ENCODE measurements at places on chromosomes 1 and 21.

DNA sequence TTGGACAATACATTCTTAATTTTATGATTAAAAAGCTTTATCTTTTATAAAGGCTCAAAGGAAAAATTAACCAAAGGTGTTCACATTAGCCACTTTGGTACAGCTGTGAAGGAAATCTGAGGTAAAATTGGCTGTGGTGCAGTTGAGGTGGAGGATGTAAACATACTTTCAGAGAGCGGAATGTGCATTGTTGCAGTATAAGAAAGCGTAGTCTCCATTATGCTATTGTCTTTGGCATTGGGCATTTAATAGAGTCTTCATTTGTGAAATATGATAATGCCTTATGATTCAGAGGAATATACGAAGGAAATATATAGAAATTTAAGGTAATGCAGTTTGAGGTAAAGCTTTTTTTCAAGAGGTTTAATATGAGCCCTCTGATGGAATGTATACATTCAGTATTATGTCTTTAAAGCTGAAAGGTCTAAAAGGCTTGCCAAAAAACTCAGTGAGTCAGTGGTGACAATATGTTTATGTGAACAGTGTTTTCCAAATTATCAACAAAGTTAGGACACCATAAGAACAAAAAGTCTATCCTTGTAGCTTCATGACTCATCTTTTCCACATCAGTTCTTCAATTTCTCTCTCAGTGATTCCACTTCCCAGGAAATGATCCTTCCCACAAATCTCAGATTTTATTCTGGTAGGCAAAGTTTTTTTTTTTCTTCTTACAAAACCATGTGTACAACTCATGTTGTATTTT, 26.9 kb upstream of the DDR2 start:
- no peak for DNase-seq

GRCh38 chr1:5728663-5729355, 263.4 kb downstream of the NPHP4 start:
- no peak for DNase-seq

- no peak for DNase-seq
Observed at GRCh38 chr1:82492159-82492558, 691.4 kb downstream of the ADGRL2 start.

DNA sequence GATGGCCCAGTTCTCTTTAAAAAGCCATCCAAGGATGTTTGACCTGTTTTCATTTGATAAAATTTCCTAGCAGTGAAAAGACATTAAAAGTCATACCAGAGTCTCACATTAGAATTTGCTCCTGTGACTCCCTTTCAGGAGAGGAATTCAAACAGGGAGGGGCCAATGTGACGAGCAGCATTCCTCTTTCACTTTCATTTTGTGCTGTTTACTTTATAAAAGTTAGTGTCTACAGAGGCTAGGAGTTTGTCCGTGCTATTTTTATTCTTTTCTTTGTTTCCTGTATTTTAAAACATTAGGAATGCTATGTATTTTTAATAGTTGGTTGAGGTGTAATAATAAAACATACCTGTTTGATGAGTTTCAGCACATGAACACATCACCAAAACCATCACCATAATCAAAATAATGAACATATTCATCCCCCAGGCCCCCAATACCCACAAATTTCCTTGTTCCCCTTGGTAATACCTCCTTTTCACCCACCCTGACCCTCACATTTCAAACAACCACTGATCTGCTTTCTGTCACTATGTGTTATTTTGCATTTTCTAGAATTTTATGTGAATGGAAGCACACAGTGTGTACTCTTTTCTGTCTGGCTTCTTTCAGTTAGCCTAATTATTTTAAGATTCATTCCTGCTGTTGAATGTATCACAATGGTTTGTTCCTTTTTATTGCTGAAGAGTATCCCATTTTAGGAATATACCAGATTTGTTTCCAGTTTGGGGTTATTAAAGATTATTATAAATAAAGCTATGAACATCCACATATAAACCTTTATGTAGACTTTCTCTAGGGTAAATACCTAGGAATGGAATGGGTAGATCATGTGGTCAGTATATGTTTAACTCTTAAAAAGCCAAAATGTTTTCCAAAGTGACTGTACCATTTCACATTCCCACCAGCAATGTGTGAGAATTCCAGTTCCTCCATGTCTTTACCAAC, 129.5 kb downstream of the TENT5C start:
- peak; percentile 16 for DNase-seq

GRCh38 chr1:171313835-171314320, at the start of gene FMO4:
Gene FMO4, plus strand, starts transcription at chr1:171314183. Its CDS starts 5,643 bp downstream, at chr1:171319826.
- peak; percentile 92 for DNase-seq

DNA sequence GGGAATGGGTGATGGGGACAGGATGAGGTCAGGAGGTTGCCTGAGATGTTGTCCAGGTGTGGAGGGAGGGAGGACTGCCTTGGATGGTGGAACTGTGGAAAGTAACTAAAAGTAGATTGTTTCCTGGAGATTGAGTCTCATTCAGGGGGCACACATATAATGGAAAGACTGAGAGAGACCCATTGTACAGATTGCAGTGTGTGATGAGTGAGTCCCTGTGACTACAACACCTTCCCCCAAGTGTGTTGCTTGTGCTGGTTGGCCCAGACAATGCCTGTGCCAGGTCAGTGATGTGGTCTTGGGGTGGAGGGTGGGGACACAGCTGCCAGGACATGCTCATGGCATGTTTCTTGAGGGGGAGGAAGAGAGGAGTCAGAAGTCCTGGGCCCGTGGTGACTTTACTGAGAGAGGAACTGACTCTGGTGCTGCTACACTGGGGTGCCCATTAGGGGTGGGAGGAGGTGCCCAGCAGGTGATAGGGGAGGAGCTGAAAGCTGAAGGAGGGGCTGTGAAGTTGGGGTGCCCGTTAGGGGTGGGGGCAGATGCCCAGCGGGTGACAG, 5.2 kb downstream of the SNAP47 start:
- no peak for DNase-seq
